NCI-H1417 (cell line): ENCODE measurements at places on chromosomes 12 and 14.

DNA sequence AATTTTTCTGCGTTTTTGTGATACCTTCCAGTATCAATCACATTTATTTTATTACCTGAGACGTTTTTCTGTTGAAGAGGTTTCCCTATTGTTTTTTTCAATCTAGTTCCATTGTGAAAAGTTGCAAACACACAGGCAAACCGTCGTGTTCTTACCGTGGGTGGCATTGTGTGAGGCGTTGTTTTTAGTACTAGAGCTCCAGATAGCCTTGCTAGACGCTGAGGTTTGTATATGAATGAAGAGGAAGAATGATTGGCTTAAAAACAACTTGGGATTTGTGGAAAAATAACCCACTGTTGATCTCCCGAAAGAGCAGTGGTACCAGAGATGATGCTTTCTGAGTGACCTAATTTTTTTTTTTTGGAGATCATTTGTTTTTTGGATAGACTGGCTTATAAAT, 1.0 kb downstream of the SOCS4 start:
- peak; percentile 17 for DNase-seq

DNA sequence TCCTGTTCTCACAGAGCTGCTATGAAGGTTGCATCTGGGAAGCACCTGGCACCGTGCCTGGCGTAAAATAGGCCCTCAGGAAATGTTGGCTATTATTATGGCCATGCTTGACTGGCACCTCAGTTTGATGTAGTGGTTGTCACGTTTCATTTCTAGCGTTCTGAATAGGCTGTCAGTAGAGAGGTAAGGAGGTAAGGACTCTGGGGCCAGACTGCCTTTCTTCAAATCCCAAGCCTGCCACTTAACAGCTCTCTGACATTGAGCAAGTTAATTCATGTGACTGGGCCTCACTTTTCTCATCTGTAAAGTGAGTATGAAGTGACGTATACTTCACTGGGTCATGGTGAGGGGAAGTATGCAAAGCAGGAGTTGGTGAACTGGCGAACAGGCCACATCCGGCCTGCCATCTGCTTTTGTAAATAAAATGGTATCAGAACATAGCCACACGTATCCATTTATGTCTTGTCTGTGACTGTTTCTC, 196.2 kb downstream of the CACNA1C start:
- DNase-seq, result peak; percentile 94

- DNase-seq, result peak; percentile 88
Measured at GRCh38 chr12:52074971-52075724, 4.4 kb upstream of the SMIM41 start.

DNA sequence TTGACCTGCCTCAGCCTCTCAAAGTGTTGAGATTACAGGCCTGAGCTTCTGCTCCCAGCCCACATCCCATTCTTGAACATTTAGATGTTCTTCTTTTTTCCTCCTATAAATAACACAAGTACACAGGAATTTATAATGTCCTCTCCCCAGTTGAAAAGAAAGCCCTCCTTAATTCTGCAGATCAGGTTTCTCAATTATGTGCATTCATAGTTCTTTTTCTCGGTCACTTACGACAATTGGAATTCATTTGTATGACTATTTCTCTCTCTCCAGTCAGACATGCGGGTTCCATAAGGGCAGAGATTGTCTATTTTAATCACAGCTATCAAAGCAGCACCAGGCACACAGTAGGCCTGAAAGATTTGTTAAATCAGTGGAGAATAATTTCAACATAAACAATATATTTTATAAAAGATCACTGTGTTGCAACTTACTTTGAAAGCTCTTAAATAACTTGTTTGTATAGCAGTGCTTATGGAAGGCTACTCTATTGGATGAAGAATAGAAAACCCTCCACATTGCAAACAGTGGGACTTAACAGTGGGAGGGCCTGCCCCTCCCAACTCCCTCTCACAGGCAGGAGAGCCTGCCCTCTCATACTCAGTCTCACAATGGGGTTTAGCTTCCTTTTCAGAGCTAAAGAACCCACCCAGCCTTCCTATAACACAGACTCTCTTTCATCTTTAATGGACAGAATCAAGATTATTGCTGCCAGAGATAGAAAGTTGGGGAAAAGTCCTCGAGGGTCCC, 84.1 kb upstream of the TRAF3 start:
- peak; percentile 19 for DNase-seq

GRCh38 chr12:128258866-128259555, 8.0 kb upstream of the TMEM132C start:
- DNase-seq, result no peak

DNA sequence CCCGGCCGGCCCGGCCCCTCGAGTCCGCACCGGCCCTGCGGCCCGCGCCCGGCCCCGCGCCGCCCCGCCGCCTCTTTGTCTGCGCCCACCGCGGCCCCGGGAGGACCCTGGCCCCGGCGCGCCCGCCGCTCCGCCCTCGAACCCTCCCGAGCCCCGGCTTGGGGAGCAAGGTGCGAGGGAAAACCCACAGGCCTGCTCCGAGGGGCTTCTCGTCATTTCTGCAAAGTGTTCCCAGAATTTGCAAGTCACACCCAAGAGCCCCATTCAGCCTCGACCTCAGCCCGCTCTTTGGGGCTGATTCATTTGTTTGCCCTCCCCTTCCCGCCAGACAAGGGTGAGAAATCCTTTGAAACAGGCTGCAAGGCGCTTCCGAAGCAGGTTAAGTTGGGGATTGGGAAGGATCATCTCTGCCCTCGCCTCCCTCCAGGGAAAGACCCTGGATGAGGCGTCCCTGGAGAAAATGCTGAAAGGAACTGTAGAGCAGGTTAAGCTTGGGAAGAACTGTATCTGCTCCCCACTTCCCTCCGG, 325 bp upstream of the CLIP1 start:
- DNase-seq, result peak; percentile 58

- DNase-seq, result no peak
Measured at GRCh38 chr12:21353487-21353886, 18.8 kb upstream of the SLCO1A2 start.

DNA sequence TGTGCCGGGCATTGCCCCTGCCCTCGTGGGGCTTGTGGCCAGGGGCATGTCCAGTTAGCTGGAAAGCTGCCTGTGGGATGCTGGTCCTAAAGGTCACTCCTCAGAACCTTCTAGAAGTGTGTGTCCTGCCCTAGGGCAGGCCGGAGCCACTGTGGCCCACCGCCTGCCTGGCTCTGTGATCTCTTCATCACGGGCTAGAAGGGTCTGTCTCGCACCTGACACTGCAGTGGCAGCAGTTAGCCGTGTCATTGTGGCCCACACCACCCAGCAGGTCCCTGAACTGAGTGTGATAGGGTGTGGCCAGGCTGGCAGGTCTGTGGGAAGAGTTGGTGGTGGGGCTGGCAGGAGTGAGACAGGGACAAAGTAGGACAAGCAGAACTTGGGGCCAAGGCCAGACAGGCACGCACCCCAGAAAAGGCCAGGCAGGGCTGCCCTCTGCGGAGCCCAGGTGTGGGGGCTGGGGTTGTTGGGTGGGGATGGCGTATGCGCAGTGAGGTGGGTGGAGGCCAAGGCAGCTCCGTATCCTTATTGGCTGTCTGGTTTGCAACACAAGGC, 41.2 kb downstream of the ADGRD1 start:
- DNase-seq, result no peak

DNA sequence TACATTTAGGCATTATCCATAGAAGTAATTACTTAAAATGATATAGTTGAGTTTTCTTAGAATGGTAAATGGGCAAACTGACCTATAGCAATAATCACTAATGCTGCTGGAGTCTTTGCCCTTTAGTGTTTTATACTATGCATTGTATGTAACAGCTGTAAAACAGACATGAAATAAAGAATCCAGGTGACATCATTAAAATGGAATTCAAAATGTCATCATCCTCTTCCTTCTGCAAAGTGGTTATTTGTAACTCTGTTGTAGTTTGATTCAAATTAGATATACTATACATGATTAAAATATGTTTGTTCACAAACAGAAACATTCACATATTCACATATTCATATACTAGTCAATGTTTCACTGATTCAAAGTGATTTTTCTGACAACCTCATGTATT, 598.8 kb downstream of the SLC16A7 start:
- DNase-seq, result no peak

- DNase-seq, result no peak
Measured at GRCh38 chr12:5456906-5457305, 25.0 kb downstream of the NTF3 start.

DNA sequence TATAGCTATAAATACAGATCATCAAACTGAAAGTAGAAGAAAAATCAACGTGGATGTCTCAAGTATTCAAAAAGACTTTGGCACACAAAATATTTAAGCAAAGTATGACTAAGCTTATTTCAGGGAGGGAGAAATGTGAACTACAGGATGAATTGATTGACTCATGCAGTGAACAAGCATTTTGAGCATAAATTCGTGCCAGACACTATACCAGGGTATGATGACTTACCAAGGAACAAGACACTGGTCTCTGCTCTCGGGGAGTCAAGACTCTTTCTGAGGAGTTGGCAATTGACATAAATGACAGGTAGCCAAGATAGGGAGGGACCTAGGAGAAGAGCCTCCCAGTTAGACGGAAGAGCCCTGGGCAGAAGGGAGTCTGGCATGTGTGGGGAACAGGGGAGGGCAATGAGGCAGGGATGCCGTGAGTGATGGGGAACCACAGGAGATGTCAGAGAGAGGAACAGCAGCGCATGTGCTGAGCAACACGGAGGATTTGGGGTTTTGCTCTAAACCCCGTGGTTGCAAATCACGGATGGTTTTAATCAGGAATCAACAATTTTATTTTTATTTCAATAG, 115.2 kb downstream of the TMEM132D start:
- DNase-seq, result no peak

GRCh38 chr14:54681811-54682261, 114.9 kb downstream of the SAMD4A start:
- DNase-seq, result no peak

DNA sequence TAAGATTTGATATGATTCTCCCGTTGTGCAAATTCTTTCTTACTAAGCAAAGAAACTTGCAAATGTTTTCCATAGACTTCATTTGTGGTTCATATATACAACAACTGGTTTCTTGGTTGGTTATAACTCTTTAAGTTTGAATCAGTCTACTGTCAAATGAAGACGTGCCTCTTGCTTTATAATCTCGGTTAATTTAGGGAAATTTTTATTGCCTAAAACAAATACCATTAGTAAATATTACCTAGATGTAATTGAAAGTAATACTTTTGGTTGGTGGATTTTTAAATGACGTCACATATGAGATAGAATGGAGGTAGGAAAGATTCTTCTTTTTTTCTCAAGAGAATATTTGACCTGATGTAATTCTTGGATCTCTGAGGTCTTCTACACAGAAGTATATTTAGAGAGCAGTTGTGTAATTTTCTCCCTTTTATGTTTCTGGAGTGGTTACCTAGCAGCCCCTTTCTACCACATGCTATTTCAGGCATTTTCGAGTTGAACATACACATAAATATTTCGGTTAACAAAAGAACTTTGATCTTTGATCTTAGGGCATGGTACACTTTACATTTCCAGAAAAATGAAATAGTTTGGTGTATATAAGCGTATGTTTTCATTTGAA, 1.7 kb downstream of the ATF7IP start:
- DNase-seq, result no peak

DNA sequence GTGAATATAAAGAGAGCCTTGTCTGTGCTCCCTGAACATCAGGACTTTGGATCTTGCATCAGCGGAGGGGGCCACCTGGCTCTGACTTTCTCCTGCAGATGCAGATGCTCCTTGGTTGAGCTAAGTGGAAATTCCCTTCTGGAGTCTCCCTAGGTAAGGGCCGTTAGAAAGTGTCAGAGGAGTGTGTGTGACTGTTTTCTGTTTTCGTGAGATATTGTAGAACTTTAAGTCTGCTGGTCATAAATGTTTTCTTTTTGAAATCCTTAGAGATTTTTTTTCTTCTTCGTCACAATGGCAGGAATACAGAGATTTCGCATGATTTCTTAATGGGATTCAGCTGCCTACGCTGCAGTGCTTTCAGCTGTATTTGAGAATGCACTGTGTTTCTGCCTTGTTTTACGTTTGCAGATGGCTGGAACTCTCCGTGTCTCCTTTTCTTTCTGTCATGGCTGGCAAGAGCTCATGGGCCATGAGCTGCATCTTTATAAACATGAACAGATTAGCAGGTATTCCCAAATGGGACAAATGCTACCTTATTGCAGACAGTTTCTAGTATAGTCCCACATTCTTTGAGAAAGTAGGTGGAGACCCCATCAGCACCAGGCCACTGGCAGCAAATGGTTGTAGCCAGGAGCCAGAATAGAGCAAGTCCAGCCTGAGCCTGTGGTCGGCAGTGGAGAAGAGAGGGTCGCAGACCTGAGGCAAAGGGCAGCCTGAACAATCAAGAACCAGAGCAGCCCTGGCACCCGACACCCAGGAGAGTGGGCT, 76.2 kb upstream of the FRMD6 start:
- DNase-seq, result no peak

- no peak for DNase-seq
Measured at GRCh38 chr12:15320881-15321280, 1.4 kb upstream of the PTPRO start.

- no peak for DNase-seq
Measured at GRCh38 chr12:102633981-102634605, 153.7 kb upstream of the IGF1 start.

GRCh38 chr12:111041091-111041490, 120.7 kb upstream of the MYL2 start:
- no peak for DNase-seq

DNA sequence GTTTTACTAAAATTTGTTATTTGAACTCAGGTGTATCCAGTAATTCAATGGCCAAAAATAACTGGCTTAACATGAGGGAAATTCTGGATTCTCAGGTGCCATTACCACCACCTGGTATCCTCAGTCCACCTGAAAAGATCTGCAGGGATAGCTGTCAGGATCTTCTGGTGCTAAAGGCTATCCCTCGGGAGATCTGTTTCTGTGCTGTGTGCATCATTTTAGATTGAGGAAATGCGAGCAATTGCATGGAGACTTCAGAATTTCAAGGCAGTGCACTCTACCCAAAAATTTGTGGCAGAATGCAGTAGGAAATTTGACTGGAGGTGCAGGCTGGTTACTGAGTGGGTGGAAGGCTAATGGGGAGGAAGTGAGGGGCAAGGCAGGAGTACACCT, 26.4 kb downstream of the ZCCHC8 start:
- no peak for DNase-seq

DNA sequence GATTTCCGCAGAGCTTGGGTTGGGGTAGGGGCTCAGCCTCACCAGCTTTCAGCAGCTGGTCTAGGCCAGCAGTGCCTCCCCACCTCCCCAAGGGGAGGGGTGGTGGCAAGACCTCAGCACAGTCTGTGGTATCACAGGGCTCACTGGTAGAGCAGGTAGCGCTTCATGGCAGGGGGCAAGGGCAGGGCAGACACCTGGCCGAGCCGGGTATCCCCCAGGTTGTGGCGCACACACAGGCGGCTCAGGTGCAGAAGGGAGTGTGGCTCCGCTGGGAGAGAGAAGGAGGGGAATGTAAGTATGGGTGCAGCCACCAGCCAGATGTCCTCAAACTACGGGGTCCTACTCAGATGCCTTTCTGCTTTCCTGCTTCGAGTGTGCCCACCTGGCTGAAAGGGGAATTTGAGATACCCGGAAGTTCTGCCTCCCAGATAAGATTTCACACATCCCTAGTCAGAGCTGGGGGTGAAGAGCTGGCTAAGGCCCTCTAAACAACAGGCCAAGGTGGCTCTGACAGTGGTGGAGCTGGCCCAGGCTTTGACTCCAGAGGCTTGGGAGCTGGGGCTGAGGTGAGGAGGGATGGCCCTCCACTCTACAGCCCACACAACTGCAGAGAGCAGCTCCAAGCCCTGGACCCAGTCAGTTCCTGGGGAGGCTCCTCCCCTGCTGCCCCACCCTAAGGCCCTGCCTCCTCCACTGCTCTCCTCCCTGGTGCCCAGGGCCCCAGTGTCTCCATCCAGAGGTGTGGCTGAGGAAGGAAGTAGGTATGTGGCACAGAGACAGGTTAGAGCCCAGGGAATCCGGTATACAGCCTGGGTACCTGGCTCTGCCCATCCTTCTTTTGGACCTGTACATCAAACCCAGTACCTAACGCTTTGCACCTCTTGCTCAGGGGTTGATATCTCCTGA, 1.8 kb downstream of the SPSB2 start:
- DNase-seq, result peak; percentile 39

- DNase-seq, result no peak
Measured at GRCh38 chr12:41076114-41076513, 112.0 kb upstream of the PDZRN4 start.
